ENCODE measurements at places on chromosomes 11 and 22.

DNA sequence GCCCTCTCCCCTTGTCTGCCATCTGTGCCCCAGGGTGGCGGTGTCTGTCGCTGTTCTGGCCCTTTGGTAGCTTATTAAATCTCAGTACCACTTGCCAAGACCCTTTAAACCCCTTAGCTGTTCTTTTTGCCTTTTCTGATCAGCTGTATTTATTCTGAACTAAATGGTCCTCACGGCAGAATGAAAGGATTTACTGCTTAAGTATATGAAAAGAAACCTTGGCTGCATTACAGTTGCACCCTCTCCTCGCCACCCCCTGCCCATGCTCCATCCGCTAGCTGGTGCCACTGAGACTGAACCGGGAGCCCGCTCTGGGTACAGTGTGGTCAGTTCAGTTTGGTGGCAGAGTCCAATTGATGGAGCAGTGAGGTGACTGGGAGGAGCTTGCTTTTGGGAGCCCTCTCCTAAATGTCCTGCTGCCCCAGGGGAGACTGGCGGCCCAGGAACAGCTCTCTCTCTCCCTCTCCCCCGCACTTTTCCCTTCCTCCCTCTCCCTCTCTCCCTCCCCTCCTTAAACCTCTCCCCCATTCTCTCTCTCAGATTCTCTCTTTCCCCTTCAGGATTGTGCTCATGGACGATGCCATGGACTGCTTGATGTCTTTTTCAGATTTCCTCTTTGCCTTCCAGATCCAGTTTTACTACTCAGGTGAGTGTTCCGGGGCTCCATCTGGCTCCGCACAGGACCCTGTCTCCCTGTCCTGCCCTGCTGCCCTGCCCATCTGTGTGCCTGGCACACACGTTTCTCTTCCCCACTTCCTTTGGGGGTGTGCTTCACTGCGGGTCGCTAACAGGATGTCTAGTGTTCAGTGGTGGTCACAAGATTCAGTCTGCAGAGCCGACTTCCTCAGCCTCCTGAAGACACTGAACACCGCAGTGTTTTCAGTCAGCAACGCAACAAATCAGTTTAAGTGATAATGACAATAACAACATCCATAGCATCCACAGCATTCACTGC lies 21.8 kb downstream of the ARFGAP2 start:
- DNase-seq, result peak; percentile 32

GRCh38 chr11:1450949-1451710 lies 35.4 kb downstream of the MOB2 start:
- DNase-seq, result peak; percentile 89

DNA sequence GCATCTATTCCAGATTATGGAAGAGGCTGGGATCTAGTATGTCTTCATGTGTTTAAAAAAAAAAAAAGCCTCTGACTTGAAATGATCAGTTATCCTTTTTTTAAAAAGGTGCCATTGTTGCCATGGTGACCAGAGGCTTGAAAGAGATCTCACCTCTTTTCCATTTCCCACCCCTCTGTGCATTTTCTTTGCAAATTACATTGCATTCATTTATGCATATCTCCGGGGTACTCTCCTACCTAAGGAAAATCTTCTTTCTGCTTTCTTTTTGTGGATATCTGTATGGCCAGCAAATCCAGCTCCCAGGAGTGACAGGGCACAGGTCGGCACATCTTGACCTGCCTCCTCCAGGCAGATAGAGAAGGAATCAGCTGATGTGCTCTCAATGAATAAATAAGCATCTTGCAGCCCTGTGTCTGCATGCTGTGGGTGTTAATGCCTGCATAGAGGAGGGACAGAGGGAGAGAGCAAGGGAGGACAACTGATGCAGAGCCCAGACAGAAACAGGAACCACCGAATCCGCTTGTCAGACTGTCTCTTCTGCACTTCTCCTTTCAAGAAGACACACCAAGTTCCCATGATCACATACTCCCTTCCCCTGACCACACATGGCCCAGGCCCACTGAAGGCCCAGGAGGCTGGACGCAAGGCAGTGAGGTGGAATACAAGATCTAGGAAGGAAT lies 50.9 kb downstream of the CWC15 start:
- no peak for DNase-seq

DNA sequence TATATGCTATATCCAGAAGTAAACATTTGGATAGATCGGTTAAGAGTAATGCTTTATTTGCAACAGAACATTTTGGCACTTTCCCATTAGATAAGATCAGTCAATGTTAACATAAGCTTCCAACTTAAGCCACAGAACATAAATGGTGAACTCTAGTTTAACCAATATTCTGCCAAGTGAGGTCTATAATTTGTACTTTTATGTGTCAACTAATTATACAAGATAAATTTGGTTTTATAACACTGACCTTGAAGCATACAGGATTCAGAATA lies 23.5 kb upstream of the BLID start:
- DNase-seq, result no peak

- DNase-seq, result no peak
Measured at GRCh38 chr11:97398246-97398645, 1008.4 kb downstream of the JRKL start.

- DNase-seq, result peak; percentile 14
Measured at GRCh38 chr11:79668575-79668974, 227.7 kb upstream of the TENM4 start.

GRCh38 chr11:12845163-12845562 lies 164.0 kb upstream of the RASSF10 start:
- DNase-seq, result no peak

DNA sequence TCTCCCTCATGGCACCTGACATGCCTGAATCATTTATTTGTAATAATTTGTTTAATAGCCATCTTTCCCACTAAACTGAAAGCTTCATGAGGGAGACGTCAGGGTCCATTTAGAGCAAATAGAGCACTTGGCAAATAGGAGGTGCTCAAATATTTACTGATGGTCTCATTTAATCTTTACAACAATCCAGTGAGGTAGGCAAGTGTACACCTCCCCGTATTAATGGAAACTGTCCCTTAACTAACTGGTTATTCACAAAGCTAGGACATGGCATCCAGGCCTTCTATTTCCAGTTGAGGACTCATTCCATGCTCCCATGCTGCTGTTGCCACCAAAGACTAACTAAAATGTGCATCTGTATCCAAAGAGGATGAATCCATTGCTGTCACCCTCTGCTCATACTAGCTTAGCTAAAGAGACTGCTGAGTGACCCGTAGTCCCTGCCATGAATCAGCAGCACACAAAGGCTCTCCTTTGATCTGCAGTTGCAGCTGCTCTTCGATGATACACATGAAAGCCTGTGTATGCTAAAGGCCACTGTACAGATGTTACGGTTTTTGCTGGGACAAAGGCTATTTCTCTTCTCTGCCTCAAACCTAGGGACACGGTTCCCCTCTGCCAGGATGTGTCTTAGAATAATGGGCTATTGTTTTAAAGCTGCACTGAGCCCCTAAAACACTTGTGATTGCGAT lies 82.6 kb downstream of the RAB30 start:
- no peak for DNase-seq

DNA sequence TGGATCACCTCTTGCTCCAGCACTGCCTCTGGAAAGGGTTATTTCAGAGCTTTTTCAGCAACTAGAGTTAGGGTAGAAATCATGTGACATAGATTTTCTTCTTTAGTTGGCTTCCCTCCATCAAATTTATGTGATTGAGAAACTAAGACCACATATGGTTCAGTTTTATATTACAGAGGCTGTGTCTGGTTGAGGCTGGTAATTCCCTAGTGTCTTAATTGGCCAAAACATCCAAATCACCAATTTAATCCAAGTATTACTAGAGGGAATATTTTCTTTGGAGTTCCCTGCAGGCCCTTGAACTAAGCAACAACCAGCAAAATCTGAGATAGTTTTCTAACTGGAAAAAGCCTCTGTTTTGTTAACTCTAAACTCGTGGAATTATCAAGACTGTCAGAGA lies 136.3 kb downstream of the ARHGAP42 start:
- no peak for DNase-seq

- DNase-seq, result no peak
Measured at GRCh38 chr11:44381261-44381660, 71.3 kb upstream of the ALX4 start.

GRCh38 chr11:38060920-38061319 lies 1462.9 kb upstream of the RAG2 start:
- no peak for DNase-seq

DNA sequence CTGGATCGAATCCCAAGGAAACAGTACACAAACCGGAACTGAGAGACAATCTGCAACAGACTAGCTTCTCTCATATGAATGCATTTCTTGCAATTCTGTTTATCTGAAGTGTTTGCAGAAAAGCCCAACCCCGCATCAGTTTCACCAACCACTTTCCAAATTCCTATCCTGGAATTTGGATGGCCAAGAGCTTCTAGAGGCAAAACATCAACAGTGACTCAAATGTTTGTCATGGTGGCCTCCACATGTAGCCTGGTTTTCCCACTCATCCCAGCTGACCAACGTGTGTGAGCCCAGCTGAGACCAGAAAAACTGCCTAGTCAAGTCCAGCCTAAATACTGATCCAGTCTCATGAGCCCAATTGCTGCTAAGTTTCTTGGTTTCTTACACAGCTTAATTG lies 8.3 kb upstream of the MIEF1 start:
- DNase-seq, result no peak

DNA sequence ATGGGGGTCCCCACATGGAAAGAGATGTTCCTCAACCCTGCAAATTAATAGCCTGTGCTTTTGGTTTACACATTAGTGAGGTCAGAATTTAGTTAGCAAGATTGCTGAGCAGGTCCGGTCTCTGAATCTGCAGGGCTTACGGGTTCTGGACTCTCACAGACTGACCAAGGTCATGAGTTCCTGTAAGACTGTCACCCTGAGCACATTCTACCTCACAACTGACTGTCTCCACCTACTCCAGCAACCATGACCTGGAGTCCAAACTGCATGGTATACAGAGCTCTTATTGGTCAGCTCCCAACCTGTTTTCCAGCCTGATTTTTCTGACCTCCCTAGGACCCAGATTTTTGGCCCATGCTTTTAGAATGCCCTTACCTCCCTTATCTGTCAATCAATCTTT lies 28.2 kb downstream of the DKK3 start:
- DNase-seq, result no peak

DNA sequence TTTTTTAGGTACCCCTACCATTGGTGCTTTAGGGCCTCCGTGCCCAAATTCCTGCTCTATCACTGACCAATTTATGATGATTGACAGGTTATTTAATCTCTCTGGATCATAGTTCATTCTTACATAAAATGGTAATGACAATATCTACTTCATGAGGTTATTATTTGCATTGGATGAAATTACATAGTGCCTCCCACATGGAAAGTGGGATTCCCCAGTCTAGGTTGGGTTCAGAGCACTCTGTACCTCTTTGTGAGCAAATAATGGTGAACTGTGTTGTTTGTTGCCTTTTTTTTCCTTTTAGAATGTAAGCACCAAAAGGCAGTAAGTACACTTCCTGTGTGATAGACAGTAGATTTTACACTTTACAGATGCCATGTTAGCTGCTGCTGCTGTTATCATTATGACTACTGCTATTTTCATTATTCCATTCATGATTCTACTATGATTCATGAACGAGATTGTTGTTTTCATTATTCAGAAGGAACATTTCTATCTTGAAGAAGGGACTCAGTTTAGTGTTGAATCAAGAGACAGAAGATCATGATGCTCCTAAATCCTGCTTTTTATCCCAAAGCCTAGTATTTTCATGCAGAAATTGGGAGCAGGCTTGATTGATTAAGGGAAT lies 100.8 kb downstream of the ALX4 start:
- DNase-seq, result no peak

DNA sequence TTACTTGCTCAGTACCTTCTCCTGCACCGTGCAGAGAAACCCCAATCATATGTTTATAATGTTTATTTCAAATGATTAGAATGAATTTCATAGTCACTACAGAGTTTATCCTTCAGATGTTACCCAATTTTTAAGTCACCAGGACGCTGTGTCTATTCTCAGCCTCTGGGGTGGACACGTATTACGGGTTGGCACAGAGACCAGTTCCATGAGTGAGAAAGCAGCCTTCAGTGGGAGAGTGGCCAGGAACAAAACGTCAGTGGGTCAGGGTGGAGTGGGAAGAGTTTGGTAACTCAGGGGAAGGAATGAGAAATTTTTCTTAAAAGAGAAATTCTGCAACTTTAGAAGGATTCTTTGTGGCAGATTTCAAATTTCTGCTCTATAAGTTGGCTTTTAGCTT lies 77.1 kb upstream of the MTMR2 start:
- DNase-seq, result no peak

GRCh38 chr11:77372726-77373125 lies 71.2 kb upstream of the GDPD4 start:
- no peak for DNase-seq

DNA sequence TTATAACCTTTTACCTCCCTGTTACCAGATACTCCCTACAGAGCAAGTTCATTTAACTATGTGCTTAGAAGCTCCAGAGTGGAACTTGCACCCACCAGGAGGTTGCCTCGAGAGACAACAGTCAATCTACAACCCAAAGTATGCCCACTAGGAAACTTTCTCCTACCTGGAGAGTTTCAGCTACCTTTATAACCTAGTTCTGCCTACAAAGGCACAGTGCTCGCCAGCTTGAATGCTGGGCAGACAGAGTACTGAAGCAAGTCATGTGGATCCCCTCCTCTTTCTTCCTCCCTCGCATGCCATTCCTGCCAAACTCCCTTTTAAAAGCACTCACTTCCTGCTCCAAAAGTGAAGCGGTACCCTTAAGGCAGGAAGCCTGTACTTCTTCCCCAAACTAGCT lies 258.9 kb downstream of the SWAP70 start:
- DNase-seq, result peak; percentile 48

- DNase-seq, result no peak
Measured at GRCh38 chr11:92393218-92393617, 168.6 kb downstream of the FAT3 start.

GRCh38 chr22:31049815-31050420 lies 31.2 kb upstream of the SMTN start:
- DNase-seq, result no peak

DNA sequence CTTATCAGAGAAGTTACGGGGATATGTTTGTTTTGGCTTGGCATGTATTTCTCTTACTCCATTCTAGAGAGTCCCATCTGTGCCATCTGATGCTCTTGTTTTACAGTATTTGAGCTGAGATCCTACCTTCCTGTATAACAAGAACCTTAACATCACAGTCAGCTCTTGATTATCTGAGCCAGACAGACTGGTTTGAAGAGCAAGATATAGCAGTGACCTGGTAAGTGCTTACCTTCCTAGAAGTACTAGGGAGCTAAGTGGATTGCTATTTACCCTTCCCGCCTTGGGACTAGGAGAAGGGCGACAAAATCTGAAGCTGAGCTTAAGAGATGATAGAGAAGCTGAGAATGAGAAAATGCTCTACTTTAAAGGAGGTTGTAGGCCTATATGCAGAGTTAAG lies 235.3 kb downstream of the CSNK2A3 start:
- no peak for DNase-seq

DNA sequence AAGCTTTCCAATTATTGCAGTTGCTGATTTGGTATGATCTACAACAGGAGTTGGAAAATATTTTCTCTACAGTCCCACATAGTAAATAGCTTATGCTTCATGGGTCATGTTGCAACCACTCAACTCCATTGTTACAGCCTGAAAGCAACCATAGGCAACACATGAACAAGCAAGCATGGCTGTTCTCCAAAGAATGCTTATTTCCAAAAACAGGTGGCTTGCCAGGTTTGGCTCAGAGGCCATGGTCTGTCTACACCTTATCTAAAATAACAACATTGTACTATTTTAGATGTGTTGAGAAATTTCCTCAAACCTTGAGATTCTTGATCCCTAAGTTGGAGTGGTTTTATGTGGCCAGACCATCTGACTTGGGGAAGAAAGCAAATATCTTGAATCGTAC lies 153.9 kb upstream of the MPPED2 start:
- DNase-seq, result no peak

- no peak for DNase-seq
Measured at GRCh38 chr11:118167253-118167652, 9.2 kb downstream of the SCN2B start.

GRCh38 chr22:26822313-26822712 lies 164.9 kb downstream of the MIAT start:
- peak; percentile 34 for DNase-seq

Measured in H7 (cell line).